Right renal pelvis (tissue), 4 donors: ENCODE measurements at places on chromosomes 7 and 10.

DNA sequence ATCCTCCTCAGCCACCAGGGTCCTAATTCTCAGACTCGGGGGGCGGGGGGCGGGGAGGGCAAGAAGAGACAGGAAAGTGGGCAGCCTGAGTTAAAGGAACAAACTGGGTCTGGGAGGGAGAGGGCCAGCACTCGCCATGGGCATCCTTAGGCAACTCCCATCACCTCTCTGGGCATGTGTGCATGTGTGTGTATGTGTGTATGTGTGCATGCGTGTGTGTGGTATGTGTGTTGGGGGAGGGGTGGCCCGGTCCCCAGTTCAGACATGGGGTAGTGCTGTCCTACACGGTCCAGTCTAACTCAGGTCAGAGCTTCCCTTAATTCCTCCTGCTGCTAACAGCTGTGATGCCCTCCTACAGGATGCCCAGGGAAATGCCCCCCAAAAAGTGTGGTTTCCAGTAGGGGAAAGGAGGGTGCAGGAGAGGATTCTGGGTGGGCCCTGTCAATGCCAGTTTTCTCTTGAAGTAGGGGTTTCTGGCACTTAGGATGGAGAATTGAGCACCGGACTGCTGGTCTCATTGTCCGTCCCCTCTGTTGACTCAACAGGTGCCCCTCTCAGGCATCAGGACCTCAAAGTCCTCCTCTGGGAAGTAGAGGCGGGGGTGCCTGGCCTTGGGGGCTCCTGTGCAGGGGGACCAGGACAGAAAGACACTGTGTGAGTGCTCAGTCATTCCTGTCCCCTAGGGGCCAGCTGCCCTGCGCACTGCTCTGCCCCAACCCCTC, 15.1 kb upstream of the ZMIZ1 start:
- DNase-seq = no peak

GRCh38 chr10:93059975-93060886, at the start of gene CYP26C1:
Gene CYP26C1, plus strand, starts transcription at chr10:93060798. Its CDS starts 466 bp downstream, at chr10:93061264.
- DNase-seq = no peak

DNA sequence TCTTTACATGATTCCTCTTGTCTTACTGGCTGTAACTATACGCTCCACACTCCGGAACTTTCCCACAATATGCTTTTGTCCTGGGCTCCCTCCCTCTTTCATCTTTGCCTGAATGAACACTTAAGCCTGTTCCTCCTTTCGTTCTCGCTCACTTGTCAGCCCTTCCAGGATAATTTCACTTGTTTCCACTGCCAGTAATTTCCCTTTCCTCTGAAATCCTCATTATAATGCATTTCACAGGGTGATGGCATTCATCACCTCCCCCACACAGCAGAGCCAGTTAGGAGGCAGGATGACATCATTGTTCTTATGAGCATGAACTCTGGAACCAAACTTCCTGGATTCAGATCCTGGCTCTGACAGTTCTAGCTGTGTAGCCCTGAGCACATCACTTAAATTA, 372.6 kb downstream of the GPR158 start:
- DNase-seq = no peak

- no peak for DNase-seq
Observed at GRCh38 chr10:125609859-125610258, 73.1 kb downstream of the TEX36 start.

GRCh38 chr7:55325371-55325792, 39.8 kb upstream of the LANCL2 start:
- no peak for DNase-seq

DNA sequence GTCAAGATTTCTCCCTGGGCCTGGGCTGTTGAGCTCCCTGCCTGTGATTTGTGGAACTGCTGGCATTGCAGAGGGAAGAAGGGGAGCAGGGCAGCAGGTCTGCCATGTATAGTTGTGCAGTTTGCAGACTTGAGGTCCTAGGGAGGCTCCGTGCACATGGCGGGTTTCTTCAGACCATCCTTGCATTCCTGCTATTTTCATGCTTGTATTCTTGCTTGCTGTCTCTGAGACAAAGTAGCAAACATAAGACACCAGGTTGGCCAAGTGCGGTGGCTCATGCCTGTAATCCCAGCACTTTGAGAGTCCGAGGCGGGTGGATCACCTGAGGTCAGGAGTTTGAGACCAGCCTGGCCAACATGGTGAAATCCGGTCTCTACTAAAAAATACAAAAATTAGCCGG, 61.1 kb downstream of the NPTX2 start:
- DNase-seq = no peak

DNA sequence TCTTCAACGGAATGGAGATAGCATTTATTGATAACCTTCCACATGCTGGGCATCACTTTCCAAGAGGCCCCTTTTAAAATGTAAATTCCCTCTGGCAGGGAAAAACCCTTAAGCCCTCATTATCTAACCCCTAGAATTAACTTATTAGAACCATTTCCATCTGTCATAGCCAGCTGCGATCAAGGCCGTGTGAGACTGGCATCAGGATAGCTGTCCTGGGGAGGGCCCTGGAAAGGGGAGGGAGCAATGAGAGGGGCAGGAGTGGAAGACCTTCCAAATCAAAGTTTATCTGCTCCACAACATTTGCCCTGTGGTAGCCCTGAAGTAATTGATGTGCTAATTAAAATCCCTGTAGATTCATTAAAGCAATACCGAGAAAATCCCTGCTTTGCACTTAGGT, 45.0 kb upstream of the JAZF1 start:
- no peak for DNase-seq

- no peak for DNase-seq
Observed at GRCh38 chr7:31068006-31068675, 16.0 kb downstream of the ADCYAP1R1 start.

- no peak for DNase-seq
Observed at GRCh38 chr10:3948843-3949242, 163.8 kb upstream of the KLF6 start.

GRCh38 chr10:10830293-10830986, 187.2 kb upstream of the CELF2 start:
- DNase-seq = no peak

GRCh38 chr7:72325561-72325960, 86.6 kb downstream of the CALN1 start:
- DNase-seq = no peak
